Kidney epithelial cell (primary cell): ENCODE measurements at places on chromosomes 1 and 21. TPM values are rescaled to one million over a fixed set of nuclear protein-coding genes. Genes with fewer than 3 reads are reported as not detected.

DNA sequence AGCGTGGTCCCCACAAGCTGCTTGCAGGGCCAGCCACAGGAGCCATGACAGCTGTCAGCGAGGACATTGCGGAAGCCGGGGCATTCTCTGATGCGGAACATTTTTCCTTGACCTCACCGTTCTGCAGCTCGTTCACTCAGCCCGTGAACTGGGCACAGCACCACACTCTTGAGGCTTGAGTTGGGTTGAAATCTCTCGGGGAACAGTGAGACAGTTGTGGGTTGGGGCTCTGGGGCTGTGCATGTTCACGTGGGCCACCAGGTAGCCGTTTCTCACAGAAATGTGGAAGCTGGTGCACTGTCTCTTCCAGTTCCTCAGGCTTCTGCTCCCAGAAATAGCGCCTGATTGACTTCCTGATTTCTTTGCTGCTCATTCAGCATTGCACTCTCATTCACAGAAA is 69.8 kb downstream of the SPSB1 start:
- no peak for DNase-seq

- no peak for DNase-seq
Measured at GRCh38 chr1:166839600-166840308, 479 bp downstream of the POGK start.

DNA sequence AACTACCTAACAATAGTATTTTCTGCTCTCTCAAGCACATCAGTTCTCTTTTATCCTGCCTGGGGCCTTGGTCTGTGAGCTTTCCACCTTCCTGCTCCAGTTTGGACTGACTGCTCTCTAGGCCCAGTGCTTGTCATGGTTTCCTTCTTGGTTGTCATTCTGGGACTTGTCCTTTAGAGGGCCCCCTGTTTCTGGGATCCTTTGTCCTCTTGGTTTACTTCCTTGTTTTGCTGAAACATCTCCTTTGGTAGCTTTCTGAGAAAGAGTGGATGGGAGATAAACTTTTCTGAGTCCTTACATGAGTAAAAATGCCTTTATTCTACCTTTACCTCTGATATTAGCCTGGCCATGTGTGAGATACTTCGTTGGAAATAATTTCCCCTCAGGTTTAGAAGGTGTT is 4.7 kb downstream of the SLC1A7 start:
- no peak for DNase-seq

- DNase-seq = no peak
Measured at GRCh38 chr1:61097317-61097716, 15.0 kb downstream of the NFIA start.

- no peak for DNase-seq
Measured at GRCh38 chr21:25790878-25791204, 56.1 kb downstream of the GABPA start.

- DNase-seq = no peak
Measured at GRCh38 chr1:241074507-241074906, 282.5 kb downstream of the RGS7 start.

Gene NUF2
- total RNA-seq = 3.6 and 6.8 TPM in 2 replicates
